Activated CD4-positive, alpha-beta memory T cell treated with anti-CD3 and anti-CD28 coated beads for 36 hours (primary cell): ENCODE measurements at places on chromosomes 1 and 21. TPM values are rescaled to one million over a fixed set of nuclear protein-coding genes. Genes with fewer than 3 reads are reported as not detected.

The ATP6V0B gene
- 84.8 TPM for total RNA-seq

The ATP1A4 gene
- not detected for total RNA-seq

The LCE6A gene
- not detected for total RNA-seq

The AK5 gene
- total RNA-seq, result 1.6 TPM

The GUCA2B gene
- total RNA-seq, result not detected

DNA sequence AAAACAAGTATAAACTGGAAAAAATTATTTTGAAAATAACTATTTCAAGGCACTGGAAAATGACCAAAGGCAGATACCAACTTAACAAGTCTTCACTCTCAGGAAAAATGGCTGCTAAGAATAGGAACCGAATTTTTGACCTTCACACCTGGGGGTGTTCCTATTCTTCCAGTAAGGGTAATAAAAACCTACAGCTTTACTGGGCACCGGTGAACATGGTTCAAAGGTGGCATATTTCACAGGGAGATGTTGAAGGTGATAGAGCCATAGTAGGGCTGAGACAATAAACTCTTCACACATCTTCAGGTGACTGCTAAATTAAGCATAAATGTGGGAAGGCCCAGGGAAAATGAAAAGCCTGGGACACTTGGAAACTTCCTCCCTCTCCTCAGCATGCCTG is 65.4 kb upstream of the IFFO2 start:
- DNase-seq, result no peak

DNA sequence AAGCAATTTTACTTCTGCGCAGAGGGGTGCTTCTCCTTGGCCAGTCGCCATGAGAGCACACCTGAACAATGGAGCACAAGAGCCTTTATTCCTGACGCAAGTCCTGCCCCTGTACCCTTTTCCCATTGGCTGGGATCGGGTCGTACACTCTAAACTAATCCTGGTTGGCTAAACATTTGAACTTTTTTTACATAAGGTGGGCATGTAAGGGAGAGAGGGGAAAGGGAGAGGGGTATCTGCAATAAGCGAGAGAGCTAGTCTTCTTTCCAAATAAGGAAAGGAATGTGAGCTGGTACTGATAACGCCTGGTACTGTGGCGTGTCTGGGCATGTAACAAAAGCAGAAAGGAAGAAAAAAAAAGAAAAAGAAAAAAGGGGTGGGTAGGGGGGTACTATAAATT is 21.8 kb downstream of the MFSD2A start:
- DNase-seq, result no peak

DNA sequence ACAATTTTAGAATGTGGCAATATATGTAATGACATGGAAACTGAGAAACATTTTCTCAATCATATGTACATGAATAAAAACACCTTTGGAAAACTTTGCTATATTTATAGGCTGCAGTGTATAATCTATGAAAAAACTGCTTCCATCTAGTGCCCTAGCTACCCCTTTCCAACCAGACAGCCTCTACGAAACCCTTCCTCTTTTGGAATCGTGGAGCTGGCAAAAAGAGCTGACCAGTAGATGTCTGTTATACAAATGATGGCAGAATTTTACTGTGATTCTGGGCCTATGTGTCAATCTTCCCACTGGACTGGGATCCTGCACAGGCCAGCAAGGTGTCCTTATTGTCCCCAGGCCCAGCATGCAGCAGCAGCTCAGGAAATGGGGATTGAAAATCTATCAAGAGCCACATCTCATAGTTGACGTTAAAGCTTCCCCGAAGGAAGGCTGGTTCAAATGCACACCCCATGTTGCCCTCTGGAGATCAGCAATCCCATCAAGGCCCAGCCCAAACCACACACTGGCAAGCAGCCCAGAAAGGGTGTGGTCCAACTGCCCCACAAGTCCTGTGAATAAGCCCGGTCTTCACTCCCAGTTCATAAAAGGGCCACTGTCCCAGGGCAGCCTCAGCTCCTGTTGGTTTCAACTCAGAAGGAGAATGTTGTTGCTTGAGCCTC is 8.8 kb upstream of the FAM20B start:
- no peak for DNase-seq

DNA sequence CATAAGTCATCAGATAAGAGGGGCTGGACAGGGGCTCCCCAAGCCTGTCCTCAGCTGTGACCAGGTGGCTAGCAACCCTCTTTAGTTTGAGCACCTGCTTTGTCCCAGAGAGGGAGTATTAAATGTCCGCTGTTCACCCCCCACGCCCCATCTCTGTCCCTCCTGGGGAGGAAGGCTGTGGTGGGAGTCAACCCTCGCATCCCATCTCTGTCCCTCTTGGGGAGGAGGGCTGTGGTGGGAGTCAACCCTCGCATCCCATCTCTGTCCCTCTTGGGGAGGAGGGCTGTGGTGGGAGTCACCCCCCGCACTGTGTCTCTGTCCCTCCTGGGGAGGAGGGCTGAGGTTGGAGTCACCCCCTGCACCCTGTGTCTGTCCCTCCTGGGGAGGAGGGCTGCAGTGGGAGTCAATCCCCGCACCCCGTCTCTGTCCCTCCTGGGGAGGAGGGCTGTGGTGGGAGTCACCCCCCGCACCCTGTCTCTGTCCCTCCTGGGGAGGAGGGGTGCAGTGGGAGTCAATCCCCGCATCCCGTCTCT is 72.6 kb upstream of the ABCG1 start:
- DNase-seq, result no peak

DNA sequence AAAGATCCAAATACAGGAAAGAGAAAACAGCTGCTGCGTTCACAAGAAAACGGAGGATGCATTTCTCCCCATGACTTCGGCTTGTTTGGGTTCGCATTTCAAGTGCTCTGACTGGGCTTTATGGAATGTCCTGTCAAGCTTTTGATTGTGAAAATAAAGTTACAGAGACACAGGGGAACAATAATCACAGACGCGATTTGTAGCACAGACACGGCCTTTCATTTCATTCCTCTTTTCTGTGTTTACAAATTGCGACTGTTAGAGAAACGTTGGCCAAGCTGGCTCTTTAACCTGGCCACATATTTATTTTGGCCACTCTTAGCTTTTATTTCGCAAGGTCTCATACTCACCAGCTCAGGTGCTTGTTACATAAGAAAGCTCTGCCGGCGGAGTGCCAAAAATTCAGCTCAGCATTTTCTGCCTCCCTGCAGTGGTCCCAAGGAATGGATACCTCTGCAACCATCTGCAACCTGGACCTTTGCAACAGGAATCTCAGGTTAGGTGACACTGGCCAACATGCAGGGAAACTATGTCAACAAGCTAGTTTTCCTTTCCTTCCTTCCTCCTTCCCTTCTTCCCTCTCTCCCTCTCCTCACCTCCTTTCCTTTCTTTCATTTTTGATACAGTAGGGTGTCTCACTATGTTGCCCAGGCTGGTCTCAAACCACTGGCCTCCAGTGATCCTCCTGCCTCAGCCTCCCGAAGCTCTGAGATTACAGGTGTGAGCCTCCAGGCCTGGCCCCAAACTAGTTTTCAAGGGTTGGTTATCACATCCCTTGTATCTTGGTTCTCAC is 58.2 kb upstream of the SLC45A1 start:
- no peak for DNase-seq

GRCh38 chr1:107724648-107725047 is 240.3 kb downstream of the VAV3 start:
- DNase-seq, result no peak

GRCh38 chr1:50422946-50423669 is at the start of gene DMRTA2:
Gene DMRTA2 (minus strand): TSS chr1:50423443. CDS start chr1:50421536, 1,907 bp downstream.
- DNase-seq, result no peak

- DNase-seq, result no peak
These were observed 185.6 kb downstream of the TGFBR3 start for GRCh38 chr1:91700332-91700731.

DNA sequence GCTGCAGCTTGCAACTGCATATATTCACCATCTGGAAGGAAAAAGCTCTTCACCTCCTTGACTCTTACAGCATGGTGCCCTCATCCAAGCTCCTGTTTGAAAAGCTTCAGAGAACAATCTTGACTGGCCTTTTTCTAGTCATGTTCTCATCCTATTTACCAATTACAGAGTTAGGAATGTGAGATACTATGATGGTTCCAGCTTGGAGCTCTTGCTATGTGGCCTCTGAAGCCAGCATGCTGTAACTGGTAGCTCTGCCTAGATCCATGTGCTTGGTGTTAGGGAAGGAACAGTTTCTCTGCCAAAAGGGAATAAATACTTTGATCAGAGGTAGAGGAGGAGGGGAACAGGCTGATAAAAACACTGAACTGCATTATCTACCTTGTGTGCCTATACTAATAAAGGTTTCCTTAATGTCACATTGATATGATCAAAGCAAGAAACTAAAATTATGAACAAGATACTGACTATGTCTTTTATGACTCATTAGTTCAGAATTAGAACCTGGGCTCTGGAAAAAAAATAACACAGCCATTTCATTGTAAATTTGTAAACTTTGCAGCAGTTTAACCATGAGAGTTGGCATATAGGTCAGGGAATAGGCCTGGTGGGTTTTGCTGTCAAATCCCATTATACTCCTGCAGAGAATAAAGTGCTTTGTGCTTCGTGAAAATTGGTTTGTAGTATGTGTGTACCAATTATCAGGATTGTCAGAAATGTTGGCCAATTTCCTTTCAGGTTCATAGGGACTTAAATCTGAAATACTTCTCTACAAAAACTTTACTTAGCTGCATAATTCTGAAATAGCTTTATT is 92.7 kb downstream of the LEPR start:
- DNase-seq, result no peak

DNA sequence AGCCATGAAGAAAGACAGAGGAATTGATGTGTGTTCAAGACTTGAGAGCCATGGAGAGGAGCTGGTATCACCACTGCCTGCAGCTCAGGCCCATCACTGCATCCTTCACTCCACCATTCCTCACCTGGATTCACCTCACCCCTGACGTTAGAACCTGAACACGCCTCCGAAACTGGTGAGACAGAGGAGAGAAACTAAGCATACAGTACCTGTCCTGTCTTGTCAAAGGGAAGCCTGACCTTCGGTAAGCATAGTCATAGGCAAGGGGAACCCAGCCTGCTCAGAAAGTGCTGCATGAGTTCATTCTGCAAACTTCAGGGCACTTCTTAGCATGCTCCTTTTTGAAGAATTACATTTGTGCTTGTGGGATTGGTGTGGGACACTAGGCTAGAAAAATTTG is 425.8 kb downstream of the DSCAM start:
- DNase-seq, result no peak

DNA sequence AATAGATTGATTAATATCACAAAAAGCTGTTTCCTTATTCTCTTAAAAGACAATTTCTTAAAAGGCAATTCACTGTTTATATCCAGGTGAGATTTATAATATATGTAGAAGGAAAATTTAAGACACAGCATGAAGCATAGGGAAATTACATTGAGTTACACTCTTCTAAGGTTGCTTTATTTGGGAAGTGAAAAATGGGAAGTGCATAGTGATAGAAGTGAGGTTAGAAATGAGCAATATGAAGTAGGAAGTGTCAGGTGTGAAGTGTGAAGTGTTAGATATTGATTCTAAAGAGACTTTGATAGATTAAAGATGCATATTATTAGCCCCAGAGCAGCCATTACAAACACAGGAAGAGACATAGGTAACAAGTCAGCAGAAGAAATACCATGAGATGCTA is 40.3 kb downstream of the FH start:
- no peak for DNase-seq

- DNase-seq, result no peak
These were observed 103.7 kb downstream of the HS2ST1 start for GRCh38 chr1:87017998-87018672.

DNA sequence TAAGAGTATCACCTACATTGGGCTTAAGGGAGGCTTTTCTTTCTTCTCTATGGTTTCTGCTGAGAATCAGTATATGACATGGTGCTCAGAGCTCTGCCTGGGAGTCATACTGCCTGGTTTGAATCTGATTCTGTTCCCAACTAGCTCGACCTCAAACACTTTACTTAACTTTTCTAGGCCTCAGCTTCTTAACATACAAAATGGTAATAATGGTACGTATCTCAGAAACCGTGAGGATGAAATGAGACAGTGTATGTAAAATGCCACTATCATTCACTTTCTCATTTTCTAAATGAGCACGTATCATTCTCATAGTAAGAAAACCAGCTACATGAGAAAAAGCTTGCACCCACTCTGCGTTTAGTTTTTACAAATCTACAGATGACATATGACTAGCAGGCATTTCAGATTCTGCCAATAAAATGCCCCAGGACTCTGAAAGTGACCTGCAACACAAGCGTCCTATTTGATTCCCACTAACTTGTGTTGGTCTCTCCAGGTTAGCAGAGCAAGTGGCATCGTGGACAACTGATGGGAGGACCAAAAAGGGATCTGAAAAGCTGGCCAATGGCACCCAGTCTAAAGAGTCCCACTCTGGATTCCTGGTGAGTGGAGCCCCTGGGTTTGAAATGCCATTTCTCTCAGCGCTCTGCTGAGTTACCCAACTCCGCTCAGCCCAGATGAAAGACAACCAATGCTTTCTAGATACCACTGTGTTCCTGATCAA is 6.1 kb downstream of the CTNNBIP1 start:
- DNase-seq, result peak; percentile 63

DNA sequence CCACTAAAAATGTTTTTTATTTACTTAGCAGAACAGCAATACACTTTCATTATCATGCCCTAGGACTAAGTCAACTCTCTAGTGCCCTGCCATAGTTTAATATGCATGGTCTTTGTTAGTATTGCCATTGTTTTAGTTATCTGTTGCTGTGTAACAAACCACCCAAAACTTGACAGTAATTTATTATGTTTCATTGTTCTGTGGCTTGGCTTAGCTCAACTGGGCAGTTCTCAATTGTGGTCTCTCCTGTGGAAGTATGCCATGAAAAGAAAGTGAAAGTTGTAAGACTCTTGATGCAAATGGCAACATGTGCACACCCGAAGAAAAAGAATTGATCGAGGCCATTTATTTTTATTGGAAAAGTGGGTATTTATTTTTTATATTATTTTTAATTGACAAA is 206.3 kb upstream of the KCTD3 start:
- DNase-seq, result no peak

- DNase-seq, result no peak
These were observed 20.1 kb upstream of the PDE4B start for GRCh38 chr1:65772607-65773006.

- DNase-seq, result no peak
These were observed 257.8 kb downstream of the OMA1 start for GRCh38 chr1:58288624-58289142.

DNA sequence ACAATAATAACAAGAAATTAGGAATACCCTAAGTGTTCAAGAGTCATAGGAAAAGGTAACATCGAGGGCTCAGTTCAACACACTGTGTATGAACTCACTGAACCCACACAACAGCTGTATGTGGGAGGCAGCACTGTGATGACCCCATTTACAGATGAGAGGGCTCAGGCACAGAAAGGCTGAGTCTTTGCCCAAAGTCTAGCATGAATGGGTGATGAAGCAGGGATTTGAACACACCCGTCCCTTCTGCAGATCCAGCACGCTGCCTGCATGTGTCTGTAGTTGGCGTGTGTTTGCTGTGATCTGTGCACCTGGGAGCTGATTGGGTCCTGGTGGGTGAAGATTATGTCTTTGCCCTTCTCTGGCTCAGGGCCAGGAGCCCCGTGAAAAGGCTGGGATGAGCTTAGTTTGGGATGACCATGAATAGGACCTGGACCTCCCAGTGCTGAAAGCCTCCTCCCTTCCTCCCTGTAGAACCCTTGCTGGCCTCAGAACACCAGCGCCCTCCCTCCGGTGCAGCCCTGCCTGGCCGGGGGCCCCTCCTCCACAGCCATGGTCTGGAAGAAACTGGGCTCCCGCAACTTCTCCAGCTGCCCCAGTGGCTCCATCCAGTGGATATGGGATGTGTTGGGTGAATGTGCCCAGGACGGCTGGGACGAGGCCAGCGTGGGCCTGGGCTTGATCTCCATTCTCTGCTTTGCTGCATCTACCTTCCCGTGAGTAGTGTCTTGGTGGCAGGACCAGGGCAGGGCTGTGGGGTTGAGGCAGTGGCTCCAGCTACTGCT is 5.2 kb downstream of the SLC66A1 start:
- no peak for DNase-seq

- no peak for DNase-seq
These were observed 328.8 kb downstream of the PLA2G4A start for GRCh38 chr1:187157552-187157951.
